ENCODE measurements at places on chromosomes 11 and 22.

DNA sequence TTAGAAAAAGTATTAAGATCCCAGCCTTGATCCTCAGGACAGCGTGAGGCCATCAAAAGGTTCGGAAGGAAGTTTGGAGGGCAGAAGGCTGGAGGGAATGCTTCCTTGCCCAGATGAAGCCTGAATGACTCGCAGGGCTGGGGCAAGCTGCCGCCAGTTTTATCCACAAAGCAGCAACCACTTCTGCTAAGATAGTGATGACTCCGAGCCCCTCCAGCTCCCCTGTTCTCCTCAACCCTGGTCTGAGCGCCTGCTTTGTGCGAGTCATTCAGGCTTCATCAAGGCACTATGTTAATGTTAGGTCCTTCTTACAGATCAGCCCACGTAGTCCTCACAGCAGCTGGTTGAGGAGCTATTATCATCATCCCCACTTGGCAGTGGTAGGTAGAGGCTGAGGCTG is 158.8 kb downstream of the COMMD9 start:
- DNase-seq, result no peak

DNA sequence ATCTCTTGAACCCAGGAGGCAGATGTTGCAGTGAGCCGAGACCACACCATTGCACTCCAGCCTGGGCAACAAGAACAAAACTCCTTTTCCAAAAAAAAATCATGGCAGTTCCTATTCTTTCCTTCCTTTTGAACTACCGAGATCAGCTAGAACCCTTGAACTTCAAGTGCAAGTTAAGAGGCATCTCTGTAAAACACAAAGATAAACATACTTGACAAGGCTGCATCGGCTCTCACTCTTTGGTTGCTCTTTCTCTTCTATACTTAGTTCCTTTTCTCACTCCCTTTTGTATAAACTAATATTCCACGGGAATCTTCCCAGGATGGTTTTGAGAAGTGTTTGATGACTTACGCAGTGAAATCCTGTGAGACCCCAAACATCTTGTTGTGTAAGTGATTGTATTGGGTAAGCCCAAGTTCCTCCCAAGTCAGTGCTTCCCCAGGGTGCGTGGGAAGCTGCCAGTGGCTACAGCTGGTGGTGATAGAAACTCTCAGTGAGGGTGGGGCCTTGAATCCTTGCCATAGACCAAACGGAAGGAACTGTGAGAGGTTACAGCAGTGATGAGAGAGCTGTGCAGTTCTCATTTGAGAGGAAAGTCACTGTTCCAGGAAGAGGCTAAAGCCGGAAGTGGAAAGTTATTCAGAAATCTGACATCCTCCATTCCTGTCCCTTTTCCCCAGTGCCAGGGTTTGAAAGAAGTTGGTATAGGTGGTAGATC is 24.1 kb upstream of the CDC42EP2 start:
- DNase-seq, result no peak

DNA sequence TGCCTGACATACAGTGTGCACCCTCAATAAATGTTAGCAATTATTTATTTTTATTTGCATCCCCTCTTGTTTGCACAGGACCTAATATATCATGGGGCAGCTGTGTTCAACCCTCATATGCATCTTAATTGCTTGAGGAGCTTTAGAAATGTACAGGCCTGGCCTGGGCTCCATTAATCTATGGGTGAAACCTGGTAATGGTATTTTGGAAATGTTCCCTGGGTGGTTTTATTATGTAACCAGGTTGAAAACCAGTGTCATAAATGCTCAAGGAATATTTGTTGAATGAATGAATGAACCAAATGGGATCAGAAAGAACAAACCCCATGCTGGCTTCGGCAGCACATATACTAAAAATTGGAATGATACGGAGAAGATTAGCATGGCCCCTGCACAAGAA is 84.0 kb upstream of the PICALM start:
- no peak for DNase-seq

DNA sequence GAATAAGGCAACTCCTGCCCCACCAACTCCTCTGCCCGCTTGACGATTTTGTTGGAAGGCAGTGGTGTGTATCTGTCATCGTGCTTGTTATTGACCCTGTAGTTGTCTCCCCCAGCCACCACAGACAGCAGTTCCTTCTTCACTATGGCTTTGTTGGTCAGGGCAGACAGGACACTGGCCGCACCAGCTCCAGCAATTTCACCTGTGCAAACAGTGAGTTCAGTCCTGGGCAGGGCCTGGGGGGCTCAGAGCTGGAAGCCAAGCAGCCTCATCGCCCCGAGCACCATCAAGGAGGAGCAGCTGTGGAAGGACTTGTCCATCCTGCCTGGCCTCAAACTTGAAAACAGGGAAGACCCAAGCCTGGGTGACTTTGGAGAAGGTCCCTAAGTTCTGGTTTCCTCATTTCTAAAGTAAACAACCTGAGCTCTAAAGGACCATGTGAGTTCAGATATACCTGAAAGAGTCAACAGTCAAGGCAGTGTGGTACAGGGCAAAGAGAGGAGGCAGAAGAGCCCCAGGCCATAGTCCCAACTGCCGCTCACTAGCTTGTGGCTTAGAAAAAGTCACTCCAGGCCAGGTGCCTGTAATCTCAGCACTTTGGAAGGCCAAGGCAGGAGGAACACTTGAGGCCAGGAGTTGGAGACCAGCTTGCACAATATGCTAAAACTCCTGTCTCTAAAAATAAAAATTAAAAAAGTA is 4.6 kb downstream of the PLAAT2 start:
- DNase-seq, result no peak

DNA sequence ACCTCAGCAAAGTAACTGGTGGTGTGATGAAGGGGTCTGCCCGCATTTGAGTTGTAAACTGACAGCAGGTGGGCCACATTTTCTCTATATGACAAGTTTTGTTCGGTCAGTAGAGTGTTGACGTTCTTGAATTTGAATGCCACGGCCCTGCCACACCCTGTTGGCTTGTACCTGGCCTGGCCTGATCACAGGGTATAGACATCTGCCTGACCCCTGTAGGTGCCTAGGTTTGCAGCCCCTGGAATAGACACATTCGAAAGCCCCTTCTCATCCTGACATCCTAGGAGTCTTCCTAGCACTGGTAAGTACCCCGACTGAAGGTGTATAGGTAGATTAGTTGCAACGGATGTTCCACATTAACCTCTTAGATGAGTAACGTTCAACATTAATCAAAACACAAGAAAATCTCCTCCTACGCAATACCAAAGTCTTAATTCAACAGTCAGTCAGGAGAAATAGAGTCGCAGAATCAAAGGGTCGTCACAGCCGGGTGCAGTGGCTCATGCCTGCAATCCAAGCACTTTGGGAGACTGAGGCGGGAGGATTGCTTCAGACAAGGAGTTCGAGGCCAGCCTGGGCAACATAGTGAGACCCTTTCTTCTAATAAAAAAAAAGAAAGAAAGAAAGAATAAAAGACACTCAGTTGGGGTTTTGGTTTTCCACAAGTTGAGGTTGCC is 43.6 kb upstream of the CD5 start:
- DNase-seq, result no peak

- DNase-seq, result no peak
Measured at GRCh38 chr11:59195586-59195985, 17.1 kb downstream of the MPEG1 start.
